ENCODE measurements at places on chromosomes 11 and 22. TPM values are rescaled to one million over a fixed set of nuclear protein-coding genes. Genes with fewer than 3 reads are reported as not detected.

- no peak for DNase-seq
These were observed 43.8 kb upstream of the KCNQ1OT1 start for GRCh38 chr11:2743427-2744110.

TMEM45B gene
- total RNA-seq: not detected

DNA sequence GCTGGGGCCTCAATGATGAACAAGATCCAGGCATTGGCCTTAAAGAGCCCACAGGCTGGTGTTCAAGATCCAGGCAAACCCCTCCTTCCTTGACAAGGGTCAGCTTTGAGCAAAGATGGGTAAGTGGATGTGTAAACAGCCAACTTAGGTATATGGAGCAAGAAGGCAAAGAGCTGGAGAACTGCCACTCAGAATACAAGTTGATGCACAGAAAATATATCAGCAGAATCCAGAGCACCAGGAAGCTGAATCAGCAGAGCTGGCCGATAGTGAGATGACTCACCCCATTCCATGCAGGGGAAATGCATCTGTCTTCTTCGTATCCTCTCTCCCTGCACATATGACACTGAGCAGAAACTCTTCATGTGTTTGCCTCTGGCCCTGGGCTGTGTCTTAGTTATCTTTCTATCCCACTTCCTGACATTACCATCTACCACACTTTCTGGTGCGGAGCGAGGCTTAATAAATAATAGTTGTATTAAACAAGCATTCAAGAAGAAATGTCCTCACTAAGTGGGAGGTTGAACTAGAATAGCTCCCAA lies 57.8 kb downstream of the ENDOD1 start:
- peak; percentile 71 for DNase-seq

DNA sequence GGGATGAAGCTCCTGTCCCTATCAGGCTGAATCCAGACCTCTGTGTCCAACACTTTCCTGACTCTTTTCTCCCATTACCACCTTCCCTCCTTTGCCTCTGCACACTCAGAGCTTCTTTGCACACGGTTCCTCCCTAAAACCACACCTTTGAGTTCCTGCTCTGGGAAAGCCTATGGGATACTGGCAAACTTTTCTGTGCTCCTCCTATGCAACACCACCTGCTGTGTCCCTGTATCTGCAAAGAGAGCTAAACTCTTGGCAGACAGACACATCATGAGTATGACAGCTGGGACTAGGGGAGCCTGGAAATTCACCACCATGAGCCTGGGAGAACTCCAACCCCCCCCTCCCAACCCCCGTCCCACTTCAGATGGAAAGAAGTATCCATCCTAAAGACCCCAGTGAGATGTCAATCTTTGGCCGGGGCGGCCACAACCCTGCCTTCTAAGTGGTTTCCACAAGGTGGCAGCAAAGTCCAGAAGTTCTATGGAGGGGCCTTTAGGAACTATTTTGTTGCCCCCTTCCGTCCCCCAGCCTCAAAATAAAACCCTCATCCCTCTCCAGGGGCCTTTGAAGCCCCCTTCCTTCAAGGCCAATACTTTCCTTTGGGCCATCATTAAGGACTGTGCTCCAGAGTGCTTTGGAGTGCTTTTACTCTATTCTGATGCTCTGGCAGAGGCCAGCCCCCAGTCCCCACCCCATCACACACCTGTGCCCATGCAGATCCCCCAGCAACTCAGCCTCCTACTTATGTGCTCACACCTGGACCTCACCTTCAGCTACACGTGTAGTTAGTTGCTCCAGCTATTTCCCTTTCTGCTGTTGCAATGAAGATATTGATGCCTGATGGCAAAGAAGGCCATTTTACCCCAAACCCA lies 19.4 kb downstream of the HTR3A start:
- DNase-seq: no peak

DNA sequence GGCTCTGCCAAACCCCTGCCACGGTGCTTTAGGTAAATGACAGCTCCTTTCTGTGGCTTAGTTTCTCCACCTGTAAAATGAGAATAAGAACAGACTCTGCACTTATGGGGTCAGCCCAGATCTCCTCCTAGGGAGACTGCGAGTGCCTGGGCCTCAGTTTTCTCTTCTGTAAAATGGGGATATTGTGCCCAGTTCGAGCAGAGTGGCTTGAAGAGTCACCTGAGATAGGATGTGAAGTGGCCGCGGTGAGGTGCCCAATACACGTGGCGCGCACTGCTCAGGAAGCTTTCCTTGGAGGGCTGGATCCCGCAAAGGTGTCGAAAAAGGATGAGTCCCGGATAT lies 473 bp upstream of the EMID1 start:
- DNase-seq: no peak

DNA sequence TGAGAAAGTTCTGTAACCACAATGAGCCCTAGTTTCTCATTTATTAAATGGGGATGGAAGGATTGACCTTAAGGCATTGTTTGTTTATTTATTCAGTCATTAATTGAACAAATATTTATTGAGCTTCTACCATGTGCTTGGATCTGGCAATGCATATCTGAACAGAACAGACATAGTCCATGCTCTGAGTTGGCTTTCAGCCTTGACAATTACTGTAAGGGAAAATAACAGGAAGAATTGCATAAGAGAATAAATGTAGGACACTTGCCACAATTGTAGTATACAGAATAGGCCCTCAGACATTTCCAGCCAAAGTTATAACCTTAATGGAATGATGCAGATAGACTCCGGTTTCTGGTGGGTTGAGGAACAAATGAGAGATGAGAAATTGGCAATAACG lies 160.5 kb upstream of the TTC12 start:
- no peak for DNase-seq

Data from SJCRH30 (cell line).